ENCODE measurements at places on chromosomes 12 and 14.
A peak's percentile ranks its signal among the peaks of the same experiment; 100 is the strongest.

GRCh38 chr12:104665296-104665695, 208.5 kb downstream of the CHST11 start:
- no peak for DNase-seq

- peak; percentile 20 for DNase-seq
Observed at GRCh38 chr14:50551877-50552276, 8.1 kb upstream of the ATL1 start.

- DNase-seq, result no peak
Observed at GRCh38 chr12:99388671-99389195, 258.8 kb upstream of the GARIN6 start.

DNA sequence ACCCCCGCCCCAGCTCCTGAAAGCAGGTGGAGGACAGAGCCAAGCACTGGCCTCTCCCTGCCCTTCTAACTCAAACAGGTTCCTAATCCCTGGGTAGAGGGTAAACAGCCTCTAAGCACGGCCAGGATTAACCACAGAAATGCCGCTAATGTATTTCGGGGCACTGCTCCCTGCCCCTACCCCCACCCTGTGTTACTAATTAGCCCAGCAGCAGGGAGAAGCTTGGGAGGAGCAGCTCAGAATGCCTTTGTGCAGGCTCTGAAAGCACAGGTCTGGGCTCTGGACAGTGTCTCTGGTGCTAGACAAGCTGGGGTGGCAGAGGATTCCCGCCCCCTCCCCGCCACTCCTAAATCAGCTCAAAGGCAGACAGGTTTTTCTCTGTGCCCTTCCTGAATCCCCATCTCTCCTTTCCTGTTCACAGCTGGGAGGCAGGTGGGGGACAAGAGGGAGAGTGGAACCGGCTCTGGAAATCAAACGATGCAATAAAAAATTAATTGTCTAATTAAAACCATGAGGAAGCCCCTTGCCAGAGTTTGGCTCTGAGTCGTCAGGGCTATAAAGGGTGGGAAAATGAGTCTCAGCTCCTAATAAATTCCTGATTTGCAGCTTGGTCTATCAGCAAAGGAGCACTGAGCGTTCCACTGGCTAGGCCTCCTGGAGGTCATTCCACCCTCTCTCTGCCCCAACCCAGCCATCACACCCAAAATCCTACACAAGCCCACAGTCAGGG, 53.0 kb downstream of the SMUG1 start:
- no peak for DNase-seq

Measured in Kasumi-1 (cell line).